ENCODE measurements at places on chromosomes 1 and 21.

DNA sequence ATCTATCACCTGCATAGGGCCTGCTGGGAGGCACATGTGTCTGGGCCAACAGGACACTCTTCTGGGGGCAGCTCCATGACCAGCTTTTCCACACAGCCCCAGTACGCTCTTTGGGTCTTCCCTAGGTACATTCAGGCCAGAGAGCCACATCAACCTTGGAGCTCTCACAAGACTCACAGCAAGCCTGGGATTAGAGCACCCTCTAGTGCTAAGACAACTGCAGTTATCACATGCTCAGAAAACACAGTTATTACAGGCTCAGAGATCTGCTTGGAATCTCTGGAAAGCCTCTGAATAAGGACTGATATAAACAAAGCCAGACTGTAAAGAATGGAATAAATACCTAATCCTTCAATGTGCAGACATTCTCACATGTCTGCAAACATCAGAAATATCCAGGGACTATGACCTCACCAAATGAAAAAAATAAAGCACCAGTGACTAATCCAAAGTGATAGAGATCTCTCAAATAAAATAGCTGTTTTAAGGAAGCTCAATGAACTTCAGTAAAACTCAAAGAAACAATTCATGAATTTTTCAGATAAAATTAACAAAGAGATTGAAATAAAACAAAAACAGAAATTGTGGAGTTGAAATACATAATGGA is 563.9 kb upstream of the NR5A2 start:
- no peak for DNase-seq

DNA sequence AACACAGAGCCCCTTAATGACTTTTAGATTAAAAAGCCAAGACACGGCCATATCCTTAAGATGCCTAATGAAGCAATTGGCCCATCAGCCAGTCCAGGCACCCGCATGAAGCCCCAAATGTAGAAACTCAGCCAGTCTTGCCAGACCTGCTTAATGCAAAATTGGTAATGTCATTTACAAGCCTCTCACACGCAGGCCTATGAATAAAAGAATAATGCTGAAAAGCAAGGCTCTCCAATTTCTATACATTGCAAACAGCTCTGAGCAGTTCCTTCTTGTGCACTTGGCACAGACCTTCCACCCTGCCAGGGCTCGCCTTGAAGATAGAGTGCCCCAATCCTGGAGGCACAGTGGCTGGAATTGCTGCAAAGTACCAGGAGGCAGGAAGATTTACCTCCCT is 498.9 kb downstream of the NPHP4 start:
- no peak for DNase-seq

- DNase-seq = no peak
Observed at GRCh38 chr1:14822493-14822892, 224.0 kb downstream of the KAZN start.

GRCh38 chr1:153400244-153400643 is 9.4 kb upstream of the S100A8 start:
- DNase-seq = no peak

- no peak for DNase-seq
Observed at GRCh38 chr1:245693116-245693793, 538.5 kb downstream of the KIF26B start.

DNA sequence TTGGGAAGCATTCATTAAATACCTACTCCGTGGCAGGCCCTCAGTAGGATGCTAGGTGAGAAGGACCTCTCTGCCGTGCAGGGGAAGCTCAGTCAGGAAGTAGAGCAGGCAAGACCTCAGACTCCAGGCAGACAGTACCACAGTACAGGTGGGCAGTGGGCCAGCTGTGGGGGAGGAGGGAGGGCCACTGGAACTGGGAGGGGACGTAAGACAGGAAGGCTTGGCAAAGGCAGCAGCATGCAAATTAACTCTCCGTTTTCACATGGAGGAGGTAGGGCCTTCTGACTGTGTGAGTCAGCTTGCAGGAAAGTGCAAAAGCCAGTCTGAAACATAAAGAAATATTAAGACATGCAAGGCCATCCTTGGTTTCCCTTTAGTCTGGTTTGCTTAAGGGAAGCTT is 157.7 kb downstream of the TRIM33 start:
- peak; percentile 79 for DNase-seq

DNA sequence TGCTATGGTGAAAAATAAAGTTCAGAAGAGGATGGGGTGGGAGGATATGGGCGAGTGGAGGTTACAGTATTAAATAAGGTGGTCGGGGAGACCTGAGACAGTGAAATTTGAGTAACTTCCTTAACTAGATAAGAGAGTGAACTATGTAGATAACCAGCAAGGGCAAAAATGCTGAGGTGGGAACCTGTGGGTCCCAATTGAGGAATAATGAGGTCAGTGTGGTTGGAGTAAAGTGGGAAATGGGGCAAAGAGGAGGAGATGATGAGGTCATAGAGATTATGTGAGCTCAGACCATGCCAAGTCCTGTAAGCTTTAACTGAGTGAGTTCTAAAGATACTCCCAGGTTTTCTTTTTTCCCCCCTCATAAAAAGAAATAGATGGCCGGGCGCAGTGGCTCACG is 614.6 kb upstream of the PLXNA2 start:
- no peak for DNase-seq

- DNase-seq = no peak
Observed at GRCh38 chr1:205950826-205951549, 7.7 kb upstream of the SLC26A9 start.

DNA sequence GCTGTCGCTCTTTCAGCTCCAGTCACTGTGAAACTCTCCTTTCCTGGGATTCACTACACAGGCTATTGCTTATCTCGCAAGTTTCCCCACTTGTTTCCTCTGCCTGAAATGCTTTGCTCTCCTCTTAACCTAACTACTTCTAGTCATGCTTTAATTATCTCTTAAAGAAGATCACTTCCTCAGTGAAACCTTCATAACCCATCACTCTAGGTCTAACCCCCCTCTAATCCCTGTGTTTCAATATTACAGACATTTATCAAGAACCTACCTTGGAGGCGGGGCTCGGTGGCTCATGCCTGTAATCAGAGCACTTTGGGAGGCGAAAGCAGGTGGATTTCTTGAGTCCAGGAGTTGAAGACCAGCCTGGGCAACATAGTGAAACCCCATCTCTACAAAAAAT is 16.7 kb upstream of the ZNF644 start:
- no peak for DNase-seq

Measured in tongue (tissue), 3 donors.